ENCODE measurements at places on chromosomes 11 and 22.

GRCh38 chr11:1669546-1670218 lies 27.3 kb upstream of the KRTAP5-6 start:
- DNase-seq, result no peak

- no peak for DNase-seq
Measured at GRCh38 chr11:120196826-120197225, 14.0 kb upstream of the OAF start.

DNA sequence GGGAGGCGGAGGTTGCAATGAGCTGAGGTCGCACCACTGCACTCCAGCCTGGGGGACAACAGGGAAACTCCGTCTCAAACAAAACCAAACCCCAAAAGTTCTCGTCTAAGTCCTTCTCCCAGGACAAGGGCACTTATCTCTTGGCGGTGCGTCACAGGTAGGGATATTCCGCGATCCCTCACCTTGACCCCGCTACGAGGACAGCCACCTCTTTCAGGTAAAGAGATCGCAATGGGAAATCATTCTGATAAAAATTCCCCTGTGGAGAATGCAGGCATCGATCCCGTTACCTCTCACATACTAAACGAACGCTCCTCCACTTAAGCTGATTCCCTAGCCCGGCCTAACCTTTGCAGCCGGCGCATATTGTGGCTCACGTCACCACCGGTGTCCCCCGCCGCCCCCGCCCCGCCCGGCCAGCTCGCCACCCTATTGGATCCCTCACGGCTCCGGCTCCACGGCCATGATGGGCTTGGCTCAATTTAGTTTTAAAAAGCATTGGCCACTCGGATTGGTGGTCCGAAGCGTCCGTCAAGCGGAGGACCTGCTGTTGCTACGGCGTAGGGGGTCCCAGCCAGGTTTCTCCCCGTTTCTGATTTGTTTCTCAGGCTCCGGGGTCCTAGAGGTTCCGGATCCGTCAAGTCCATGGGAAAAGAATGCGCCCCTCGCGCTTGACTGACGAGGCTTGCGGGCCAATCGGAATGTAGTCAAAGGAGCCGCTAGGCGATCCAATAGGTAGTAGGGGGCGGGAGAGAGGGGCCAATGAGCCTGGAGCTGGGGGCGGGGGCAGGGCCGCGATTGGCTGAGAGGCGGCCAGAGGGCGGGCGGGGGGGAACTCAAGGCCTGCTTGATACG lies 439 bp upstream of the PPP6R3 start:
- peak; percentile 97 for DNase-seq

- DNase-seq, result no peak
Measured at GRCh38 chr22:19923914-19924513, 17.6 kb upstream of the COMT start.

- no peak for DNase-seq
Measured at GRCh38 chr11:7643314-7643713, 30.0 kb downstream of the CYB5R2 start.

GRCh38 chr11:112777283-112777751 lies 183.9 kb upstream of the NCAM1 start:
- no peak for DNase-seq

GRCh38 chr22:39917776-39918495 lies 17.1 kb downstream of the GRAP2 start:
- no peak for DNase-seq

DNA sequence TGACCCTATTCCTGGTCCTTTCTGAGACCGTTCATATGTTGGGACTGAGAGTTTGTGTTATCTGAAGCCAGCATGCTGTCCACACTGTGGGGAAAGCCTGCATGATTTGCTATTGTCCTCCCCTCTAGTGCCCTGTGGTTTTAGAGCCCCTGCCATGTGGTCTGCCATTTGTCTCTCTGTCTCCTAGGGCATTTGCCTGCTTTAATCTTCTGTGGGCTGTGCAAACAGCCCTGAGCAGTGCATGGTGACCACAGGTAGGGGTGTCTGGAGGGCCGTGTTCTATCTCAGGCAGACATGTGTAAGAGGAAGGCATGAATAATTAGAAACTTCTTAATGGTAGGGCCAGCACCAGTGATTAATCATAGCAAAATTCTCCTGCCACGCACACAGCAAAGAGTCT lies 23.0 kb downstream of the AMPD3 start:
- DNase-seq, result no peak

DNA sequence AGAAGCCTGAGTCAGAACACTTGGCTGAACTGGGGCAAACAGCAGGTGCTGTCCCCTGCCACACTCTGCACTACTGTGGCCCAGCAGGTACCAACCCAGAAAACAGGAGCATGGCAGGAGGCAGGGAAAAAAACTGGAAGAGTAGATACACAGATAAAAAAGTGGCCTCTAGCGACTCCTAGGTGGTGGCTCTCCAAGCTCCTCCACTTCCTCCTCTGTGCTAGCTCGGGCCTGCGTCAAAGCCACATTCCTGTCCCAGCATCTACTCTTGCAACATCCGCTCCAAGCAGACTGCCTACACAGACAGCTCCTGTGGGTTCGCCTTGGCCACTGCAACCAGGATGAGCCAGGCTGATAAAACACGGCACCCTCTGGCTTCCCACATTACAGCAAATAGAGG lies 6.9 kb downstream of the OR8B12 start:
- DNase-seq, result peak; percentile 62

DNA sequence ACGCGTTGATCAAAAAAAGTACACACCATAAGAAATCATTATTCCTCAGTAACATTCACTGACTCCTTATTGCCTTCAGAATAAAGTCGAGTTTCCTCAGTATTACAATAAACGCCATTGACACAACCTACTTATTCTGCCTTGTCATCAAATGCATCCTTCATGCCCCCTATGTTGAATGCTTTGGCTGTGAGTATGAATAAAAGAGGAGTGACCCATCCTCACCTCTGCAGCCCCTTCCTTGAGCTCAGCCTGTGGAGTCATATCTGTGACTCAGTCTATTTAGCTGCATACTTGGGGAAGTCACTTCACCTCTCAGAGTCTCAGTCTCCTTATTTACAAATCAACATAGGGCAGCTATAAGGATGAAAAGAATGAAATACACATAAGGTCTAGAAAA lies 65.1 kb downstream of the USP35 start:
- no peak for DNase-seq

DNA sequence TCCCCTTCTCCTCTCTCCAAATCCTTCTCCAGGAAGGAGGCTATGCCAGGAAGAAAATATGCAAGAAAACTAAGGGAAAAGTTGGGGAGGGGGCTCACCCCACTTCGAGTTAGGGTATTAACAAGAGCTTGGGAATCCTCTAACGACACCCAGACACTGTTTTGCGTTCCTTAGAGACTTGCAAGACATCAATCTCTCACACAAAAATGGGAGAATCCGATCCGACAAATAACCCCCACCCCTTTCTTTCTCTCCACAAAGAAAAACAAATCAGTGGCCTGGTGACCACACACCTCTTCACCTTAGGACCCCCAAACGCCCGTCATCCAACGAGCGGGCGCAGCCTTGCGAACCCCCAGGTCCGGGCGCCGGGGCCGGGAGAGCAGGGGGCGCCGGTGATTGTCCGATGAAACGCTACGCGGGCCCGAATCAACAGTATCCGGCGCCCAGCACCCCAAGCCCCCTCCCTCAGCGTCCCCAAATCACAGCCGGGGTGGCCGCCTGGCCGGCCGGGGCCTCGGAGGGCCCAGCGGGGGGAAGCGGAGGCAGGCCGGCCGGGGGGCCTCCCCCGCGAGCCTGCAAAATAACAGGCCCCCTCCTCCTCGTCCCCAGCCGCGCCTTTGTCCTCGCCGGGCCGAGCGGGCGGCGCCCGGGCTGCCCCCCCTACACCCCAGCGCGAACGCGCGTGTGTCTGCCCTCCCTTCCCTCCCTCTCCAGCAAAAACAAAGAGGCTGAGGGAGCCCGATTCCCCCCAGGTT lies 690 bp downstream of the CSNK1E start:
- peak; percentile 54 for DNase-seq

Measured in KBM-7 (cell line).